Hematopoietic multipotent progenitor cell (in vitro differentiated cells): ENCODE measurements at places on chromosomes 1 and 21. TPM values are rescaled to one million over a fixed set of nuclear protein-coding genes. Genes with fewer than 3 reads are reported as not detected.

Gene WNT3A
- not detected for total RNA-seq

Gene ACADM
- total RNA-seq: 14.8 TPM

Gene C1orf141
- total RNA-seq: not detected

Gene IL22RA1
- total RNA-seq: not detected

Gene NPL
- 1.1 TPM for total RNA-seq

Gene PLEKHA6
- 1.6 TPM for total RNA-seq

Gene PSMA5
- total RNA-seq: 30.7 TPM
